ENCODE measurements at places on chromosomes 11 and 22.

GRCh38 chr11:121367001-121367843 lies 74.7 kb downstream of the SC5D start:
- DNase-seq: peak; percentile 28

GRCh38 chr11:96658436-96658835 lies 268.6 kb downstream of the JRKL start:
- no peak for DNase-seq

- DNase-seq: no peak
Observed at GRCh38 chr22:32341122-32341740, 16.4 kb upstream of the RFPL3 start.

DNA sequence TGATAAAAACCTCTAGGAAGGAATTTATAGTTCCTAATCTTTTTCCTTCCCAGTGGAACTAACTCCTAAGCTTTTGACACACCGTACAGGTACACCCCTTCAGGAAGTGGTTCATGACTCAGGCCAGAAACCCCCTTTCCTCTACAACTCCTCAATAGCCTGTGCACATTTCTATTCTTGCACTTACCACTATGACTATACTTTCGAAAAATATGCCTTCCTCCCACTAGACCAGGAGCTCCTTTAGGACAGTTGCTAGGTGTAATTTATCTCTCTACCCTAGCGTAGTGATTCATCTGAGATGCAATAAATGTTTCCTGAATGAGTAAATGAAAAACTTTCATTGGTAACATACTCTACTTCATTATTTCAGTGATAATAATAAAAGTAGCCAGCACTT lies 14.5 kb downstream of the MAP6 start:
- no peak for DNase-seq

DNA sequence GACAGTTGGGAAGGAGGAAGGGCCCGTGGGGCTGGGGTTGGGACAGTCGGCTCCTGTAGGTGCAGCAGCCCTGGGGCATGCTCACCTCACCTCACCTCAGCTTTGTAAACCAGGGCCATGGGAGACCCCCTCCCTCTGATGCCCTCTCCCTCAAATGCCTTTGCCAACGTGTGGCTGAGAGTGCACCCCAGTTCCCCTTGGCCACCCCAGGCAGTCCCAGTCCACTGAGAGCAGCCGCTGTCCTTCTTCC lies 4.2 kb upstream of the NEAT1 start:
- no peak for DNase-seq

DNA sequence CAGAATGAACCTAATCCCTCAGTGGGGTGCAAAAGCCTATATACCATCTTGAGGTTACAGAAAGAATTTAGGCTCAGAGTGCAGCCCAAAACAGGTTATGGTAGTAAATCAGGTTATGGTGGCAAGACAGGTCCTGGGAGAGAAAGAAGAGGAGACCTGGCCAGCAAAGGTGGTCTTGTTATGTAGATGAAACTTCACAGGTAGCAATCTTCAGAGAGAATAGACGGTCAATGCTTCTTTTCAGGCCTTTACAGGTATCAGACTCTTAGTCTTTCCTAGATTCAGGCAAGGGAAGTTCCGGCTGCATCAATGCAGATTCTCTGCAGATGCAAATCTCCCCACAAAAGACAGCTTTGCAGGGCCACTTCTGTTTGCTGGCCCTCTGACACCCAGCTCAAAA lies 45.8 kb upstream of the SORL1 start:
- no peak for DNase-seq

- DNase-seq: no peak
Observed at GRCh38 chr11:116504541-116505297, 268.1 kb downstream of the BUD13 start.

DNA sequence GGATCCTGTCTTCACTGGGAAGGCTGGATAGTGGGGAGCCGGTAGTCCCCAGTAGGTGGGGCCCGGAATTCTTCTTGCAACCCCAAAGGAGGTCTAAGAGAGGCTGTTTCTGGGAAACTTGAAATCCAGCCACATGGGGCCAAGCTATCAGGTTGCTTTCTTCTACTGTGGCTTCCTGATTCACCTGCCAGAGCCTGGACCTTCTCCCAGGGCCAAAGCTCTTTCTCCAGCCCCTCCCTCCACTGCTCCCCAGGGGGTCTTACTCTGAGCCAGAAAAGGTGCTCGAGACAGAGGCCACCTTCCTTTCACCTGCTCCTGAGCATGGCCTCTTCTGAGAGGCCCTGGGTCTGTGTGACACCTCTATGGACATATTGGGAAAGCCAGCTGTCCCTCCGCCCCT lies 9.1 kb downstream of the TST start:
- DNase-seq: no peak

GRCh38 chr22:43829904-43830851 lies 18.1 kb upstream of the EFCAB6 start:
- no peak for DNase-seq

DNA sequence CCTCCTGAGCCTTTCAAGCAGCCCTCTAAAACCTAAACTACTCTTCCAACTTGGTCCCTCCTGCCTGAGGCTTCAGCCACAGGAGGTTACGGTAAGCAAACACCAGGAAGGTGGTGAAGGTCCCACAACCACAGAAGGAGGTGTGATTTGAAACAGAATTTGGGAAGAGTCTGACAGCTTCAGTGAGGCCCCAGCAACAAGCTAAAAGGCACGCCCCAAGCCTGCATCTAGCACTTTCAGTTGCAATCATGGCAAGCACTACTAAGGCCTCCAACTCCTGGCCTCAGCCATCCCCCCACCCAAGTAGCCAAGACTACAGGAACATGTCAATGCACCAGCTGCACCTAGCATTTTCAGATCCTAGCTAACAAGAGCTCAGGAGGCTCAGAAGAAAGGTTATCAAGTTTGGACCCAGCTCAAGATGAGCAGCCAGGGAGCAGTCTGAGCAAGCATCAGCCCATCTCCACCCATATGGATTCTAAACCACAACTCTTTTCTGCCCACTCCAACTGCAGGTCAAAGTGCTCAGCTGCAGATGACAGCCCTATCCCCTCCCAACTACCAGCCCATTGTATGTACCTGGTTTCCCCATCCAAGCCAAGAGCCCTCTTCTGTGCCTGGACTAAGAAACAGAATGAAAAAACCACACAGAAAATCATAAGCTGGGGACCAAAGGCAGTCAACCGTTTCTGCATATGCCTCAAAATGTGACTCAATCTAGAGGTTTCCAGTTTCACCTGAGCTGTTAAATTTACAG lies 10.4 kb upstream of the AHNAK start:
- no peak for DNase-seq

GRCh38 chr11:63501236-63501635 lies 4.6 kb upstream of the LGALS12 start:
- DNase-seq: no peak

GRCh38 chr11:73907191-73907590 lies 30.4 kb downstream of the PAAF1 start:
- peak; percentile 20 for DNase-seq

Measured in CD4-positive, alpha-beta T cell treated with Interferon gamma for 1 hour (primary cell).